Cardiac septum (tissue), 1 donor: ENCODE measurements at places on chromosomes 16 and 17.

DNA sequence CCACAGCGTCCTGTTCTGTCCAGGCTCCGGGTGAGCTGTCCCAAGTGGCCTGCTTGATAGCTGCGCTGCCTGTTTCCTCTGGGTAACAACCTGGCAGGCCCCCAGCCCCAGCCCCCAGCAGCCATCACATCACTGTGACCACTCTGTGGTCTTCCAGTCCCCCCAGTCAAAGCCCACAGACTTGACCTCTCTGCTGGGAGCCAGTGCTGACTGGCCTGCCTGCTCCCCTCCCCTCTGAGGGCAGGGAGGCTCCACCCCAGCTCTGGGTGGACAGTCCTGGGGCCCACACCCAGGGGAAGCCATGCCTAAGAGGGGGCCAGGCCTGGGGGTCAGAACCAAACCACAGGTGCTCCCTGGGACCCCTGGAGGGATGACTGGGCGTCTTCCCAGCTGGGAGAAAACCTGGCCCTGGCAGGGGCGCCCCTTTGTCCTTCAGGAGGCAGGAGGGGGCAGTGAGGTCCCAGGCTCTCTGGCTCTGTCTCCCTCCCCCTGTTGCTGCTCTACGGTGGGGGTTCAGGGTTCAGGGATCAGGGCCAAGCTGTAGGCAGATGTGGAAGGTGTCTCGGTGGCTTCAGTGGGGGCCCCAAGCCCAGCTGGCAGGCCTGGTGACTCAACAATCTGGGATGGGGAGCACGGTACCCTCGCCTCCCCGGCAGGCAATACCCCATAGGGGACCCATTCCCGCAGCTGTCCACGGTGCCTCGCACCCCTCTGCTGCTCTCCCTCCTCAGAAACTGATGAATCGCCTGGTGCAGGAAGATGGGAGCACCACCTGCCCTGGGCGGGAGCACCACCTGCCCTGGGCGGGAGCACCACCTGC, 1.8 kb upstream of the SLC16A3 start:
- DNase-seq, result no peak

- DNase-seq, result no peak
These were observed 33.5 kb upstream of the SCNN1B start for GRCh38 chr16:23268561-23268960.

GRCh38 chr17:44176257-44176656, 5.8 kb downstream of the ASB16 start:
- DNase-seq, result no peak

DNA sequence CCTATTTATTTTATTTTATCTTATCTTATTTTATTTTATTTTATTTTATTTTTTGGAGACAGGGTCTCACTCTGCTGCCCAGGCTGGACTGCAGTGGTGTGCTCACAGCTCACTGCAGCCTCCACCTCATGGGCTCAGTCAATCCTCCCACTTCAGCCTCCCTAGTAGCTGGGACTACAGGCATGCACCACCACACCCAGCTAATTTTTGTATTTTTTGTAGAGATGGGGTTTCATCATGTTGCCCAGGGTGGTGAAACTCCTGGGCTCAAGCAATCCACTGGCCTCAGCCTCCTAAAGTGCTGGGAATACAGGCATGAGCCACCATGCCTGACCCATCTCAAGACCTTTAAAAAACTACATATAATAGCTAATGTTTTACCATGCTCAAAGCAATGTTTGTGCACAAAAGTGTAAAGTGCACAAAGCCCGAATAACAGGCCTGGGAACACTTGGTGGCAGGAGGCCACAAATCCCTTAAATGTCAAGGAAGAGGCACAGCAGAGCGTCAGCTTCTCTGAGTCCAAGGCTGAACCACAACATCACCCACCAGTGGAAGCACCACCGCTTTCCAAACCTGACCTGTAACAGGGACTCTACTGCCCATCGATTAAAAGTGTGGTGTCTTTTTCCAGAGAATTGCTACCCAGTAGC, 30.6 kb upstream of the SLC39A11 start:
- DNase-seq, result peak; percentile 22

DNA sequence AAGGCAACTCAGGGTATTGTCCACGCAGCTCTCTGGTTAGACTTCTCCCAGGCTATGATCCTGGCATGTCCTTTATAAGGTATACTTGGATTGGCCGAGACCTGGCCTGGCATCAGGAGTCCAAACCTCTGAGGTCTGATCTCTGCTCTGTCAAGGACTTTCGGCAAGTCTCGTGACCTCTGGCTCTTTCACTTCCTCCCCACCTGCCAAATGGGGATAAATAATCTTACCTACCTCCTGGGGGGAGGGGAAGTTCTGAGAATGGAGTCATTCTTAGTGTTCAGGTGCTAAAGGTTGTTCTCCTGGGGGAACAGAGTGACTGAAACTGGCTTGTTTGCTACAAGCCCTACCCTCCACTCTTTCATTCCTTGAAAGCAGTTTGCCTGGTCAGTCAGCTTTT, 7.6 kb downstream of the ATXN1L start:
- no peak for DNase-seq

GRCh38 chr16:84095466-84095865, 21.3 kb downstream of the MBTPS1 start:
- no peak for DNase-seq

DNA sequence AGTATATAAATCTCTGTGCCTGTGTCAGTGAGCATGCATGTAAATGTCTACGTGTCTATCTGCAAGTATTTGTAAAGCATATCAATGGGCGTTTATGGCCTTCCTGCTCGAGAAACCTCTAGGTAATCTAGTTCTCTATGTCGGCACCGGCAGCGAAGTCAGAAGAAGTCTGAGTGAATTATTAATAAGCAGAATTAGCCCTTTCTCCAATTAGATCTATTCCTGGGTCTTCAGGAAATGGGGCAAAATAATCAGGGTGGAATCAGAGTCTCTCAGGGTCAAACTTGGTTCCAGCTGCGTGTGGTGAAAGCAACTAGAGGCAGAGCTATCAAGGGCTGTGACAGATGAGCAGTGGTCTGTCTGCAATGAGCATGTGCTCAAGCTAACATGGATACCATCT, at the start of gene C17orf78:
Gene C17orf78 (plus strand): TSS at position 280 of the 400 bp plus-strand sequence. CDS start 108 bp downstream, at position 388.
- DNase-seq, result no peak

GRCh38 chr17:10633738-10634379, 23.2 kb downstream of the MYH3 start:
- DNase-seq, result no peak

DNA sequence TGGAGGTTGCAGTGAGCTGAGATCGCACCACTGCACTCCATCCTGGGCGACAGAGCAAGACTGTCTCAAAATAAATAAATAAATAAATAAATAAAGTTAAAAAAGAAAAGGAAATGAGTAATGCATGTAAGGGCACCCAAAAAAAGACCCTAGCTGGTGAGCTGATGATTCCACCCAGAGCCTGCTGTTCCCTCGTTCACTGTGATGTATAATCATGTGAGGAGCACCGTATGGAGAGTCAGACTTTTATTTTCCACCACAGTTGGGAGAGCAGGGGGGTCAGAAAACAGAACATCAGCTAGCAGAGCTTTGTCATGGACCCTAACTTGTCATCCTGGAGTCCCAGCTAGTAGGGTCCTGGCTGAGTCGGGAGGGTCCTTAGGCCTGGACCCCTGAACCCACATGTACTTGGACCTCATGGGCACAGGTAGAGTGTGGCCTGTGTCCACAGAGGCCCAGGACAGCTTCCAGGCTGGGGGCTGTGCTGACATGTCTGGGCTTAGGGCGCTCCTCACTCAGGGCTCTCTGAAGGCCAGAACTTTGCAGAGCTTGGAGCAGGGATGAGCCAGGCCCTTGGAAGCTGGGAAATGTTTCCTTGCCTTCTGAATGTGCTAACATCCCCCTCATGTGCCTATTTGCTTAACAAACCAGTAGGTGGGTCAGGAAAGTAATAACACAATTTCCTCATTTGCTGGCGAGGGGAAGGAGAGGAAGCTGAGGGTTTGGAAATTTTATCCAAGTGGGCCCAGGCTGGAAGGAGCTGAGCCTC, 18.8 kb upstream of the LASP1NB start:
- DNase-seq, result no peak

DNA sequence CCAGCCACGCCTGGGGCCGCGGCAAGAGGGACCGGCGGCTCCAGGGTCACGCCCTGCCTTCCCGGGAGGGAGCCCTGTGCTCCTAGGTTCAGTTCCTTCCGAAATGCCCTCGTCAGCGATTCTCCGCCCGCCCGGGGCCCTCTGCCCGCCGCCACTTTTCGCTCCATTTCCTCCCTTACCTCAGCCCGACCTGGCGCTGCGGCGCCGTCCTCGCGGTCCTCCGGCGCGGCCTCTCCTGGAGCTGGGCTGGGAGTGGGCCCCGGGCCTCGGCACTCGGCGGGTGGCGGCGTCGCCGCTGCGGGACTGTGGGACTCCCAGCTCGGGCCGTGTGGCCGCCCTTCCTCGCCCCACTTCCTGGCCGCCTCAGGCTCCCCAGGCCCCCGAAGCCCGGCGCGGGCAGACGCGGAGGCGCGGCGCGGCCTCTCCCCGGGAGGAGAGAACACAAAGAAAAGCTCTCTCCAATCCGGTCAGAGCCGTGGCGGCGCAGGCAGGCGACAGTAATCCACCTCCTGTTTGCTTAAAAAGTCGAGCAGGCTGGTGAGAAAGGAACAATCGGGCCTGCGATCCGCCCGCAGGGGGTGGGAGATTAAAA, 1.6 kb downstream of the BAHCC1 start:
- no peak for DNase-seq

DNA sequence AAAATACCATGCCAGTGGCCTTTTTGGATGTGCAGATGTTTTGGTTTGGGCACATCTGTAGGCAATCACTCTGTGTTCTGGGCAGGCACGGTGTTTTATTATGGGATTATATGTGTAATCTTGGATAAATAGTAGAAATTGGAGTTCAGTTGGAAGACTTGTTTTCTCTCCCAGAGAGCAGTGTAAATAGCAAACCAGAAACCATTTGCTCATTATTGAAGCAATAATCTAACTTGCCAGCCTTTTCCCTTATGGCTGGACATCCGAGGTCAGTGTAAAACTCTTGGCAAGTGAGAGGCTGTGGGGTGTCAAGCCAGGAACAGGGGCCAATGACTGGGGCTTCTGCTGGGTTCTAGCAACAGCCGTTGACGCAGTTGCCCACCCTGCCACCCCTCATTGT, 69.9 kb downstream of the IRX3 start:
- no peak for DNase-seq

DNA sequence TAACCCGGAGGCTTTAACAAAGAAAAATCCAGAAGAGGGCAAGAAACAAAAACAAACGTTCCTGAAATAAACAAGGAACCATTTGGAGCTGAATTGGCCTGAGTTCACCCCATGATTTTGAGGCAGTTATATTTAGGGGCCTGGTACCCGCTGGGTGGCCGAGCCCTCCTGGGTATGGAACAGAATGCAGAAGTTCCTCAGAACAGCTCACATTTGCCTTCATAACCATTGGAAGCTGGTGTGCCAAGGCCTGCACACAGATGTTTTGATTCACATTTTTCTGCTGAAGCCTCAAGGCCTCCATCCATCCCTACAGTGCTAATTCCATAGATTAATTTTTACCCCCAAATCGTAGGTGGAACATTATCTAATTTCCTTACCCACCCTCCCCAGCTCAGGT, 3.3 kb upstream of the ZFHX3 start:
- DNase-seq, result no peak

DNA sequence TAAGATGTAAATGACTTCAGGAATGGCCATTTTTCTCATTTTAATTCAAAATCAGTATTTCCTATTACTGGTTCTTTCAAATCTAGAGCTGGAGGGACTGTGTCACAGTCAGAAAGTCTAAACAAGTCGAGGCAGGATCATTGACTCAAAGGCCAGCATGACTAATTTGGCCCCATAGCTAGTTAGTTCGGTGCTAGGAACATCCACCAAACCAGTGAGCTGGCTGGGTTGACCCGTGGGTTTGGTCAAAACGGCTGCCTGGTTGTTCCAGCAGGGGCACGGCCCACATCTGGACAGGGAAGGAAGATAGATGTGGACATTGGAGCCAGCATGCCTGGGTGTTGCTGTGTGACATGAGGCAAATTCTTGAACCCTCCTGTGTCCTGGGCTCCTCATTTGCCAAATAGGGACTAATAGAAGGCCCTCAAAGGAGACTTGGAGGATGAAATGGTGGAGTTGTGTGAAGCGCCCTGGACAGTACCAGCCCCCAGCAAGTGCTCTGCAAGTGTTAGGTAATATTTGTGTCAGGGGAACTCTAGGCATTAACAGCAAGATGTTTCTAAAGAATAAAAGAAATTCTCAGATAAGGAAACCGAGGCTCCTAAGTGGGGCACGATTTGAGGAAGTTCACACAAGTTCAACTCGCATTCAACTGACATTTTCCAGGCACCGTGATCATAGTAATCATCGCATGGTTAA, 46.2 kb downstream of the MEOX1 start:
- no peak for DNase-seq

GRCh38 chr16:52434224-52434623, 112.7 kb downstream of the TOX3 start:
- no peak for DNase-seq

GRCh38 chr16:85667841-85668413, 20.8 kb downstream of the GINS2 start:
- no peak for DNase-seq

GRCh38 chr17:75138519-75138918, 7.0 kb upstream of the NT5C start:
- no peak for DNase-seq

GRCh38 chr17:80892900-80893603, 98.6 kb upstream of the CHMP6 start:
- no peak for DNase-seq

GRCh38 chr17:36721560-36722120, 120.3 kb downstream of the MRM1 start:
- no peak for DNase-seq

GRCh38 chr17:31448467-31449077, 57.1 kb downstream of the RAB11FIP4 start:
- no peak for DNase-seq
